ENCODE measurements at places on chromosomes 6 and 20.
A peak's percentile ranks its signal among the peaks of the same experiment; 100 is the strongest.

DNA sequence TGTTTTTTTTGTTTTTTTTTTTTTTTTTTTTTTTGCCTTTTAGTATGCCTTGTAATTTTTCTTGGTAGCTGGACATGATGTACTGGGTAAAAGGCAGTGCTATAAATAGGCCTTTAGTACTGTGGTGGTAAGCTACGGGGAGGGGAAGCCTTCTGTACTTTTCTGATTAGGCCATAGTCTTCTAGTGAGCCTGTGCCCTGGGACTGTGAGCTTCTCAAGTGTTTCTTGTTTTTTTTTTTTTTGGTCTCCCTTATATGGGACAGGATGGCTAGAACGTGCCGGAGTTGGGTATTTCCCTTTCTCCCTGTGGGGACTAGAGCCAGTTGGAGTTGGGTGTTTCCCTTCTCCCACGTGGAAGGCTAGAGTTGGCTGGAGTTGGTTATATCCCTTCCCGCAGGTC is 59.4 kb upstream of the PRELID3B start:
- DNase-seq = no peak

- no peak for DNase-seq
These were observed 27.0 kb downstream of the ZNF292 start for GRCh38 chr6:87182321-87182720.

DNA sequence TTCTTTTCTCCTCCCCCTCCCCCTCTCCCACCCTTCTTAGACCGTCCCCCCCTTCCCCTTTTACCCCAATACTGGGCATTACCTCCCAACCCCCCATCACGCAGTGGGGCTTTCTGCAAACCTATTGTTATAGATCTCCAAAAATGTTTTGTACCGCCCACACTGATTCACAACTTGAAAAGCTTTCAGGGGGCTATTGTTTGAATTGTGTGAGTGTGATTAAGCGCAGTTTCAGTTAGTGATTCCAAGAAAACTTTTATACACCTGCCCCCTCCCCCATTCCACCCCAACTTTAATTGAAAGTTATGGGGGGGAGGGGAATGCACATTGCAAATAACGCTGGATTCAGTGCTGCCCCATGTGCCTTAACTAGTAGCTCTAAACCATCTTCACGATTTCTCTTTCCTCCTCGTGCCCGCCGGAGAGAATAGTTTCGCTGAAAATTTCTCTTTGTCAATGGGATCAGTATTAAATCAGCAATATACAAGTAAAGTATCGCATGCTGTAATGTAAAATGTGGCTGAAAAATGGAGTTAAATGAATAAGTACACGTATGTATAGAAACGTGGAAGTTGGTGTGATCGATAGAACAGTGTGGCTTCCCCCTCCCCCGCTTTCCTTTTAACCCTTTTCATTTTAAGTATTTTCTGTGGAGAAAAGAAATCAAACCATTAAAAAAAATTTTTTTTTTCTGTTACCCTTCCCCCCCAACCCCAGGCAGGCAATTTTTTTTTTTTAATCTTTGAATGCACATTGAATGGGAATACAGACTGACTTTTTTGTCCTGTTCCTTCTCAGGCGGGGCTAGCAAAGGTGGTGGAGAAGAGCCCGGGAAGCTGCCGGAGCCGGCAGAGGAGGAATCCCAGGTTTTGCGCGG is 632 bp downstream of the LIN28B start:
- no peak for DNase-seq

GRCh38 chr6:144952456-144953240 is 667.5 kb downstream of the UTRN start:
- no peak for DNase-seq

DNA sequence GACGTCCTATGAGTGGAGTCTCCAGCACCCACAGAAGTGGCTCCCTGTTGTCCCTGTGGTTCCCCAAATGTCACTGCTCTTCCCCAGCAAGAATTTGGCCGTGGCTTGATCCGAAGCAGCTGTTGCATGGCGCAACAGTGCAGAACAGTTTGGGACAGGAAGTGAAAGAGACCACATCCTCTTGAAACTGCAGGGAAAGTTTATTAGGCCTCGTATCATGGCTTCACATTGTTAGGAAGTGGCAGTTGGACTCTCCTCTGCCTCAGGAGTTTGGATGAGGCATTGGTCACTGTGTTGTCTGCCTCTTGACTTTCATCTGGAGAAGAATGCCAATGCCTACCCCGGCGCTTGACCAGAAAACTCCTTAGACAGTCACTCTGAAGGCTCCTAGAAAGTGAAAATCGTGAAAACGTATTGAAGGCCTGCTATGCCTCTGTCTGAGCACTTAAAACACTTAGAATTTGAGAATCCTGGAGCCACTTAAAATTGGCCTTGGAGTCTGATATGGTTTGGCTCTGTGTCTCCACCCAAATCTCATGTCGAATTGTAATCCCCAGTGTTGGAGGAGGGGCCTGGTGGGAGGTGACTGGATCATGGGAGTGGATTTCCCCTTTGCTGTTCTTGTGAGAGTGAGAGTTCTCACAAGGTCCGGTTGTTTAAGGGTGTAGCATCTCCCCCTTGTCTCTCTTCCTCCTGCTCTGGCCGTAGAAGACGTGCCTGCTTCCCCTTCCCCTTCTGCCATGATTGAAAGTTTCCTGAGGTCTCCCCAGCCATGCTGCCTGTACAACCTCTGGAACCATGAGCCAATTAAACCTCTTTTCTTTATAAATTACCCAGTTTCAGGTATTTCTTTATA is 334.9 kb upstream of the JARID2 start:
- no peak for DNase-seq

- no peak for DNase-seq
These were observed 123.4 kb downstream of the LY86 start for GRCh38 chr6:6711832-6712448.

DNA sequence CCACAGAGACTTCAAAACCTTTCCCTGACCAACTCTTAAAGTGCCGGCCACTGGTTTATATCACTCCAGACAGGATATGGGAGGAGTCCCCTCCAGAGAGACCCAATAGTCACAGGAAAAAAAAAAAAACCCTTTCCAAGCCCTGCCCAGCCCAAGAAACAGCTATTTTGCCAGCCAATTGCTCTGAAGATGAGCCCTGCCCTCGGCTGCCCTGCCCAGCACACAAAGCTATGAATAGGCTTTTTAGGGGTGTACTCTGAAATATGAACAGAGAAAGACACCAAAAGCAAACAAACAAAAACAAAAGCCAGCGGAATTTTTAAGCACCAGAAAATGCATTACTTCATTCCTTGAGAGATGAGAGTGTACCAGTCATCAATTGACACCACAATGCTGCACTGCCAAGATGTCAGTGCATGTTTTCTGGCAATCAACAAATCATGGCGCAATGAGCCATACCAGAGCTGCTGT is 275.1 kb downstream of the C6orf118 start:
- DNase-seq = no peak

DNA sequence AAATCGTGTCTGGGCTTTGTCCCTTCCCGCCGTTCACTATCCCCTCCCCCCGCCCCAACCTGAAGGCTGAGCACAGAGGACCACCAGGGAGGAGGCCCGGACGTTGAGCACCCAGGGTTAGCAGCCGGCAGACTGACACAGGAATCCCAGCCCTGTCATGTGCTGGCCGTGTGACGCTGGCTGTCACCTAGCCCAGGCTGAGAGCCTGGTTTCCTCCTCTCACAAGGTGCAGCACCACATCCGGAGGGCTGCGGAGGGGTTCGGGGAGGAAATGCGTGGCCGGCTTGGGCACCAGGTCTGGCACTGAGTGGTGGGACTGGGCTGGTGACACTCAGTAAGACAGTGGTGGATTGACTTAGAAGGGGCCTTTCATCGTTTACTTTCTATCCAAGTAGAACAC is 4.6 kb upstream of the LSM14B start:
- no peak for DNase-seq

- DNase-seq = no peak
These were observed 38.6 kb upstream of the SENP6 start for GRCh38 chr6:75563032-75563431.

- peak; percentile 68 for DNase-seq
These were observed 14.6 kb downstream of the KHDC1 start for GRCh38 chr6:73248192-73248903.

- no peak for DNase-seq
These were observed 61.7 kb downstream of the GMDS start for GRCh38 chr6:2183752-2184151.

GRCh38 chr6:22878706-22879105 is 309.3 kb downstream of the HDGFL1 start:
- no peak for DNase-seq

DNA sequence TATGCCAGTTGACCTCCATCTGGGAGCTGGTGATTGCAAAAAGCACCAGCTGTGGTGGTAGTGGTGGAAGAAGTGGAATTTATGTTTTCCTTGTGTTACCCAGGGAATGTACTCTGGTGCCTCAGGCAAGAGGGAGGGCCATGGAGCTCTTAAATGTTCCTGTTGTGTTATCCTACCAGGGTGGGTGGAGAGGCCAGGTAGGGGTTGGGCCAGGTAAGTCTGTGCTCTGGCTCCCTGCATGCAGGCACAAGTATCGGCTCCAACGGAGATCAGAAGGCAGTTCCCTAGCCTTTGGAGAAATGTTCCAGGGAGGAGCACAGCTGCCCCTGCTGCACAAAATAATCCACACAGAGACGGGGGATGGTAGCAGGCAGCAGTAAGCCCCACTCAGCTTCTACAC is 419.3 kb upstream of the EYS start:
- no peak for DNase-seq

DNA sequence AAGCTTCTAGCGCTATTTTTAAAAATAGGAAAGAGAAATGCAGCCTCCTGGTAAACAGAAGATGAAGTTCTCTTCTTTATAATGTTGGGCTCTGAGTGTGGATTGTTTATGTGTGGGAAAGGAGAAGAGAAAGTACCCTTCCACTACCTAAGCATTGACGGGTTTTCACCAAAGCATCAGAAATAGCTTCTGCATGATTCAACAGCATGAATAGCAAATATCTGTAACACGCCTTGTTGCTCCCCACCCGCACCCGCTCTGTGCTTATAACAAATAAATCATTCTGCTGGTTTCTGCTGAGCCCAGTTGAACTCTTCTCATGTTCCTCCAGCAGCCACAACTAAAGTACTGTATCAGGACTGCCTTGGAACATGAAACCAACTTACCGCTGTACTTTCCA is 20.7 kb downstream of the TXLNB start:
- no peak for DNase-seq

GRCh38 chr6:56595490-56596122 is 47.1 kb downstream of the DST start:
- DNase-seq = no peak

DNA sequence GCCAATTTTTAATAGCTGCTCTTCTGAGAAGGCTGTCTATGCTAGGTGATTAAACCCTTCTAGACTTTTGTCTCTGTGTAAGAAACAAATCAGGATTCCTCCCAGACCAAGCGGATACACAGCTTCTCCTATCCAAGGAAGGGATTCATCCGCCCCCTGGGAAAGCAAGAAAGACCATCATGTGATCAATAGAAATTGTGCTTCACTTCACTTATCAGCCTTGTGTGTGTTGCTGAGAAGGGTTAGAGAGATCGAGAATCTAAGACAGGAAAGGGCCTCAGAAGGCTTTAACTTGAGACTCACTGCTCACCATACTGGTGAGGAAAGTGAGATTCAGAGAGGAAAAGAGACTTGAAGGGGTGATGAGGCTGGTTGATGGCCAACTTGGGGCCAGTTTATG is 1.5 kb downstream of the ABCC10 start:
- no peak for DNase-seq

DNA sequence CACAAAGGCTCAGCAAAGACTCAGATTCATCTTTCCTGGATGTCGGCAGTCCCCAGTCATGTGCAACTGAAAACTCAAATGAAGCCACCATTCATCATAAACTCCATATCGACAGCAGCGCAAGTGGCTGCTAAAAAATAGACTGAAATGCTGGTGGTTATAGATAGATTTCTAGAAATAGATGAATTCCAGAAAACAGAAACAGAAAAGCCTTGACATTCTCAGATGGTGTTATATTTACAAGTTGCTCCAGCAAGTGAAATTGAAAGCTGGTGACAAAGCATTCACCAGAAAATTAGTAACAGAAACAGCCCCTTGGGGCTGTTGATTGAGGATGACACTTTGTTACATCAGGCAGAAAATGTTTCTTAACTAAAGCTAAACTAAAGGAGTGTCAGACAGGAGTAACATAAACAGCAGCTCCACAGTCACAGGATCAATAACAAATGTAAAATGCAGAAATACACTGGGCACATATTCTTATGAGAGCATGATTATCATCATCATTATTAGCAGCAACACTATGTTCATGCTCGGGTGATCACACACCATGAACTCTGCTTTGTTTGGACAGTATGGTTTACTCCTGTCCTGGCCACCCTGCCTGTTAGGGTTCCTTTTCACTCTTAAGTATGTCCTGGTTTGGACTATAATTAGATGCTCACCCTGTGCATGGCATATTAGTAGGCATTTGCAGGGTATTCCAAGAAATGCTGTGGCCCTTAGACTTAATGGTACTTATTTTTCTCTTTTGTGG is 36.4 kb upstream of the SLC35F1 start:
- no peak for DNase-seq

DNA sequence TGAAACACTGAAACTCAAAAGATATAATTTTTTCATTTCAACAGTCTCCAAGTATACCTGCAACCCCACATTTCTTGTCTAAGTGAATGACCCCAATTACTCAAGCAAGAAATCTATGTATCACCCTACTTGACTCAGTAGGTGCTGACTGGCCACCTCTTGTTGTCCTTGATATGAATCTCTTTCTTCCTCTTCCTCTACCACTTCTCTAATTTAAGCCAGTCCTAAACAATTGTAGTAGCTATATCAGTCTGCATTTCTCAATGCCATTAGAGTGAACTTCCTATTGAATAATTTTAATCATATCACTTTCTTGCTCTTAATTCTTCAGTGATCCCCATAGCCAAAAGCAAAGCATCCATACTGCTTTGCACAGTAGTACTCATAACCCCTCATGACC is 93.2 kb downstream of the NKAIN2 start:
- DNase-seq = no peak

GRCh38 chr6:70298068-70298467 is 4.8 kb downstream of the COL9A1 start:
- DNase-seq = no peak

GRCh38 chr6:108365478-108365877 is 70.6 kb downstream of the AFG1L start:
- no peak for DNase-seq

- peak; percentile 16 for DNase-seq
These were observed 54.4 kb downstream of the GOPC start for GRCh38 chr6:117547688-117548621.

GRCh38 chr6:43481075-43481474 is 3.7 kb downstream of the TJAP1 start:
- DNase-seq = no peak

DNA sequence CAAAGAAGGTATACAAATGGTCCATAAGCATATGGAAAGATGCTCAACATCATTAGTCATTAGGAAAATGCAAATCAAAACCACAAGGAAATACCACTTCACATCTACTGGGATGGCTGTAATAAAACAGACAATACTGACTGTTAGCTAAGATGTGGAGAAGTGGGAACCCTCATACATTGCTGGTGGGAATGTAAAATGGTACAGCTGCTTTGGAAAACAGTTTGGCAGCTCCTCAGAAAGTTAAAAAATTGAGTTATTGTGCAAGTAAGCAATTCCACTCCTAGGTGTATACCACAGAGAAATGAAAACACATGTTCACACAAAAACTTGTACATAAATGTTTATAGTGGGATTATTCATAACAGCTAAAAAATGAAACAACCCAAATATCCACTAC is 173.0 kb upstream of the JAG1 start:
- DNase-seq = no peak

Data from DMS79 (cell line).